ENCODE measurements at places on chromosomes 12 and 14.

DNA sequence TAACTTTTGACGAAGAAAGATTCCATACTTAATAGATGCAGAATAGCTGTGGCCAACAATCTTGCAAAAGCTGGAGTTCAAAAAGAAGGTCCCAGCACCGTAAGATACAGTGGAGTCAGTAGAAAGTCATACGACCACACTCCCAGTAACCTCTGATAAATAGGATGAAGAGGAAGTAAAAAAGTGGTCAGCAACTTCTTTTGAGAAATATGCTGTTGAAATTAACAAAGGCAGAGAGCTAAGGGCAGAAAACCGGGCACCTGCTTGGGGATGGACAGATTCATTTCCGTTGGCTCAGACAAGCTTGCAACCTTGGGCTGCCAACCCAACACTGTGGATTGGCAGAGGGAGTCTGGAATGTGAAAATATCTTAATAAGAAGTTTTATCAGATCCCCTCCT is 40.0 kb downstream of the BTG1 start:
- DNase-seq, result no peak

DNA sequence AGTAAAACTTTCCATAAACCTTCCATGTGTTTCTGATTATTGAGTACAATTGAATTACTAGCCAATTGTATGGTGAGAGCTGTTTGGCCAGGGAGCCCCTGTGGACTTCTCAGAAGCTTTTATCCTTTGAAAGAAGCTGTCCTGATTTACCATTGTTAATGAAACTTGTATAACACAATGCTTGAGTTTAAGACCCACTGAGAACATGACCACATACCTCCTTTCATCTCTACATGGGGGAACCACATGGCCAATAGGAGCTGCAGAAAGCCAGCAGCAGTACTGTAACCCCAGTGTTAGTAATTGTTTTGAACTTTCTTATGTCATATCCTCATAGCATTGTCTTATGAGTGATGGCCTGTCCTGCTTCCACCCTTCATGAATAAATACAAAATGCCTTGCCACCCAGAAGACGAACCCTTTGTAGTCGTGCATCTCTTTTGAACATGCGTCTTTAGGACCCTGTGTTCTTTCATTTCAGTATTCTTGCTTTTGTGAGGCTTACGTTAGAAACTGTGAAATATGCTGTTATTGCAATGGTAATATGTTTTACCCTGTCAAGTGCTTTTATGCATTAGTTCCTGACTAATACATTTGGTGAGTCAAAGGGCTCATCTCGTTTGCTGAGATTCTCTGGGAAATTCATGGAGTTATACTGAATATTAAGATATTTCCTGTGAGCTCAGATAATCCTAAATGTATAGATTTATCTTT is 815.7 kb downstream of the NRXN3 start:
- peak; percentile 41 for DNase-seq

- peak; percentile 99 for DNase-seq
Observed at GRCh38 chr12:47088021-47088944, 8.5 kb upstream of the AMIGO2 start.

DNA sequence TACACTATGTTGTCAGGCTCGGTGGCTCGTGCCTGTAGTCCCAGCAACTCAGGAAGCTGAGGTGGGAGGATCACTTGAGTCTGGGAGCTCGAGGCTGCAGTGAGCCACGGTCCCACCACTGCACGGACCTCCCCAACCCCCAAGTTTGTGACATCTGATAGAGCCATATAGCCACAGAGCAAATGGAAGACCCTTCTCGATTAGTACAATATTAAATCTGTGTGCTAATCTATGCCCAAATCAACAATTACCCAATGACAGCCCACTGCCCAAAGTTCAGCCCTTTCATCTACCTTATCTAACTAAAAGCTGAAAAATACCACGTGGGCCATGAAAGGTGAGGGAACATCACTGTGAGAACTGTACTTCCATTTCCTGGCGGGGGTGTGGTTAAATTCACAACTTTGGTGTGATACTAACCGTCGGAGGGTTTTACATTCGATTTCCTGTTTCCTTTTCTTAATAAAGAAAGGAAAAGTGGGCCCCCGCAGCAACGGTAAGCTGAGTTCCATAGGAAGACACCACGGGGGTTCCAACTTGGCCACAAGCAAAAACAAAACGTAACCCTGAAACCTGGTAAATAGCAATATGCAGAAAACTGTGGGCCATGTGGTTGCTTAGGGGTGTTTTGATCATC is 31.2 kb upstream of the FOS start:
- DNase-seq, result no peak

DNA sequence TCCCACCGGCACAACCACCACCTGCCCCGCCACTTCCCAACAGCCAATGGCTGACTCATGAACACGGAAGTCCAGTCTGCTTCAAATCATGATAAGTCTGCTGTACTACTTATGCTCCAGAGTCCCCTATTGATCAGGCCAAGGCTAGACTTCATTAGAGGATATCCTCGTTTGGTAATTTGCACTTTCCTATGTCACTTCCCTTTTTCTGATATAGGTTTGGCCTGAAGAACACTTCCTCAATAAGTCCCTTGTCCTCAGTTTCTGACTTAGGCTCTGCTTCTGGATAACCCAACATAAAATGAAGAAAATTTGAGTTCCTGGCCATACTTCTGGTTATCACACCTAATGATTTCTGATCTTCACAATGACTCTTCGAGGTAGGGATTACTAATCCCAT is 45.3 kb downstream of the IFNG-AS1 start:
- no peak for DNase-seq
